ENCODE measurements at places on chromosomes 5 and 9.

GRCh38 chr9:135117281-135117680 is 29.8 kb downstream of the OLFM1 start:
- no peak for DNase-seq

GRCh38 chr5:148949841-148950470 is 112.9 kb downstream of the SH3TC2 start:
- no peak for DNase-seq

GRCh38 chr5:151234476-151235238 is 10.8 kb upstream of the CCDC69 start:
- no peak for DNase-seq

DNA sequence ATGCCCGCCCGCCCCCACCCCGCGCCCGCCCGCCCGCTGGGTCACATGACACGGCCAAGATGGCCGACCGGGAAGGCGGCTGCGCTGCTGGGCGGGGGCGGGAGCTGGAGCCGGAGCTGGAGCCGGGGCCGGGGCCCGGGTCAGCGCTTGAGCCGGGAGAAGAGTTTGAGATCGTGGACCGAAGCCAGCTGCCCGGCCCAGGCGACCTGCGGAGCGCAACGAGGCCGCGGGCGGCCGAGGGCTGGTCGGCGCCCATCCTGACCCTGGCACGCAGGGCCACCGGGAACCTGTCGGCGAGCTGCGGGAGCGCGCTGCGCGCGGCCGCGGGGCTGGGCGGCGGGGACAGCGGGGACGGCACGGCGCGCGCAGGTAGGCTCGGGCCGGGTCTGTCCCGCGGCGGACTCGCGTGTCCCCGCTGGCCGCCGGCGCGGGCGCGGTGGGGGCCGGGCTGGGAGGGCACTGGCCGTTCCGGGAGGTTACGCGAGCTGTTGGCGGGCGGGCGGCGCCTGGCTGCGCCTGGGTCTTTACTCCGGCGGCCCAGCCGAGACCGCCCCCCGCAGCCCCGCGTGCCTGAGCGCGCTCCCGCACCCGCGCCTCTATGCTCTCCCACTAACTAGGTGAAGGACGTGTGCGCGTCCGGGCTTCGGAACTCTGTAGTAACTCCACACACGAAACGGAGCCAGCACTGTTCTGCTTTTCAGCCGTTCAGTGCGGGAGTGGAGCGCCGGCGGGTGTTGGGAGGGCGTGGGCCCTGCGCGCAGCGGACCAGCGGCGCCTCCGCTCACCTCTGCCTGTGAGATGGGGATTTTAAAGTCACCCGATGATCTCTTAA is at the start of gene RUFY1:
Gene RUFY1 (plus strand): TSS at position 44 of the 832 bp plus-strand sequence. CDS start 16 bp downstream, at position 60.
- no peak for DNase-seq

- DNase-seq: no peak
These were observed 406.6 kb upstream of the MEF2C start for GRCh38 chr5:89289604-89290003.

DNA sequence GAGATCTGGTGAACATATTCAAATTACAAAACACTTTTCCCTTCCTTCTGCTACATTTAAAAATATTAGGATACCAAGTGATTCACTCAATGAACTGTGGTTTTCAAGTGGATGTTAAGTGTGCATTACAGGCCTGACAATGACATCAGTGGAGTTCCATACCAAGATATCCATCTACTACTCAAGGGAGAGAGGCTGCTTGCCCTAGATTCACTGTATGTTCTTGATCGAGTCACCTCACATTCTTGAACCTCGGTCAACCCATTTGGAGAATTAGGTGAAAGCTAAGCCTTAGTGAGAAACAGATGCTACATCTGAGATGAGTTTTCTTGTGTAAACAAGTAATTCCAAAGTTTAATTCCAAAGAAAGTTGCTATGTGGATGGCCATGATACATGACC is 142.2 kb downstream of the FGF10 start:
- no peak for DNase-seq

DNA sequence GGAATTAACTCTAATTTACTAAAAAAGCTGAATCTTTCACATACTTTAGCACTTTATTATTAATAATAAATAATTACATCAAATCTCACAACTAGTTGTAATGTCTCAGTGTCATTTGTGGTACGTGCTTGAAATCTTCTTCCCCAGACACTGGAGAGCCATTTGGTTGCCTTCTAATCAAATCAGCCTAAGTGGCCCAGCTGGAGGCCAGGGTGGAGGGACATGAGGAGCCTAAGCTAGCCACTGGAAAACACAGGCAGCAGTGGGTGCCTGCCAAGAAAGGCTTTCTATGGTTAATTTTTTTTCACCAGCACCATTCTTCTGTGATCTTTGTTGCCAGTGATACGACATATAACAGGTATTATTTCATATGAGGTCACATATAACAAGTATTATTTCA is 117.0 kb downstream of the ERCC6L2 start:
- no peak for DNase-seq
